Activated effector memory CD4-positive, alpha-beta T cell treated with Interleukin-2 at 50 U/mL for 16 hours (primary cell): ENCODE measurements at places on chromosomes 13 and 19.

- peak; percentile 40 for DNase-seq
These were observed 3.8 kb downstream of the ATP12A start for GRCh38 chr13:24683838-24684599.

- no peak for DNase-seq
These were observed 502.3 kb downstream of the KCTD12 start for GRCh38 chr13:76383676-76384461.

DNA sequence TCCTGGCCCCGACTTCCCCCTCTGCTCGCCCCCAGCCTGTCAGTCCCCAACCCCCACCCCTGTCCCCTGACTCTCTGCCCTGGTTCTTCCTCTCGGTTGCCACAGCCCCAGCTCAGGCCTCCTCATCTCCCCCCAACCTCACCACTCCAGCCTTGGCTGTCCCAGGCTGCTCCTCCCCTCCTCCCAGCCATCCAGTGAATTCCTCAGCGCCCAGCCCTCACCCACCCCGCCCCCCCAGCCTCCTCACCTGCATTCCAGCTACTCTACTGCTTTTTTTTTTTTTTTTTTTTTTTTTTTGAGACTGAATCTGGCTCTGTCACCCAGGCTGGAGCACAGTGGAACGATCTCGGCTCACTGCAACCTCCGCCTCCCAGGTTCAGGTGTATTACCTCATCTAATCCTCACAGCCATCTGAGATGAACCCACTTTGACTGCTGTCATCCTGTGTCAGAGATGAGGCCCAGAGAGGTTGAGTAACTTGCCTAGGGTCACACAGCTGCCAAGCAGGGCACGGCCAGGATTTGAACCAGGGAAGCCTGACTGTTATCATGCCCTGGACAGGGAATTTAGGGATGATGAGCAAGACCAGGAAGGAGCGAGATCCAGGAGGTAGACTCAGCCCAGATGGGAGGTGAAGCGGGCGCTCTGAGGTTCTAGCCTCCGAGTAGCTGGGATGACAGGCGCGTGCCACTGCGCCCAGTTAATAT is 2.6 kb downstream of the SULT2B1 start:
- DNase-seq, result no peak

- no peak for DNase-seq
These were observed 2.6 kb downstream of the LONP1 start for GRCh38 chr19:5717215-5717935.

- DNase-seq, result no peak
These were observed 82.3 kb downstream of the RAB20 start for GRCh38 chr13:110479215-110479545.

- DNase-seq, result peak; percentile 37
These were observed 11.3 kb downstream of the STAP2 start for GRCh38 chr19:4327252-4327876.

- no peak for DNase-seq
These were observed 6.3 kb downstream of the SPINT2 start for GRCh38 chr19:38270587-38271167.

- no peak for DNase-seq
These were observed 515.8 kb downstream of the SLITRK6 start for GRCh38 chr13:85283408-85283807.

GRCh38 chr19:42277821-42278451 is 8.9 kb downstream of the CIC start:
- DNase-seq, result no peak

GRCh38 chr19:31223740-31224534 is 125.3 kb downstream of the TSHZ3 start:
- no peak for DNase-seq

DNA sequence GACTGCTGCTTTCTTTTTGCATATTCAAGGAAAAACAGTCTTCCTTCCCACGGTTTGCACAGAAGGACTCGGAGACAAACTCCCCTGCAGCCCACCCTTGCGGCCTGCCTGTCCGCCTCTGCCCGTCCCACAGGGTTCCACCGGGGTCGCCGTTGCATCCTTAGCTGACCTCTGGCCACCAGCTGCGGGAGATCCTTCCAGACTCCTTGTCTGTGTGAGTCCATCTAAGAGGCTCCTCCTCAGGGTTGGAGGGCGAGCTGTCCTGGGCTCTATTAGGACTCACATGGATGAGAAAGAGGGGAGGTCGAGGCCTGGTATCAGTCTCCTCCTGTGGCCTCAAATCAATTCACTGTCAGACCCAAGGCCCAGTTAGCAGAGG is 39.2 kb downstream of the KLF2 start:
- DNase-seq, result no peak

GRCh38 chr19:4369109-4369887 is 25.9 kb downstream of the MPND start:
- DNase-seq, result peak; percentile 68

DNA sequence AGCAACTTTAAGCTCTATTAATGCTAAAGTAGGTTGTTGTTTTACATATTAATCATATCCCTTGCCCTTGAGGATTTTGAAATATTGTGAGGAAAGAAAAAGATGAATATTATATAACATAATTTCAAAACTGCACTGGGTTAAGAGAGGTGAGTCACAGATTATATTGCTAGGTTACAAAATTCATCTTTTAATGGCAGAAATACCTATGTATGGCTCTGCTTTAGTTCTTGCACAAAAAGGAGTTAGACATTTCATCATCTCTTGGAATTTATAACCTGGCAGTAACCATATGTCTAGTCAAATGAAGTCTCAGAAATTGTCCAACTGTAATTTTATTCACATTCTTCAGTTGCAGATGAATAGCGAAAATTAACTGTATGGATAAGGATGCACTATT is 2041.1 kb downstream of the OLFM4 start:
- no peak for DNase-seq

DNA sequence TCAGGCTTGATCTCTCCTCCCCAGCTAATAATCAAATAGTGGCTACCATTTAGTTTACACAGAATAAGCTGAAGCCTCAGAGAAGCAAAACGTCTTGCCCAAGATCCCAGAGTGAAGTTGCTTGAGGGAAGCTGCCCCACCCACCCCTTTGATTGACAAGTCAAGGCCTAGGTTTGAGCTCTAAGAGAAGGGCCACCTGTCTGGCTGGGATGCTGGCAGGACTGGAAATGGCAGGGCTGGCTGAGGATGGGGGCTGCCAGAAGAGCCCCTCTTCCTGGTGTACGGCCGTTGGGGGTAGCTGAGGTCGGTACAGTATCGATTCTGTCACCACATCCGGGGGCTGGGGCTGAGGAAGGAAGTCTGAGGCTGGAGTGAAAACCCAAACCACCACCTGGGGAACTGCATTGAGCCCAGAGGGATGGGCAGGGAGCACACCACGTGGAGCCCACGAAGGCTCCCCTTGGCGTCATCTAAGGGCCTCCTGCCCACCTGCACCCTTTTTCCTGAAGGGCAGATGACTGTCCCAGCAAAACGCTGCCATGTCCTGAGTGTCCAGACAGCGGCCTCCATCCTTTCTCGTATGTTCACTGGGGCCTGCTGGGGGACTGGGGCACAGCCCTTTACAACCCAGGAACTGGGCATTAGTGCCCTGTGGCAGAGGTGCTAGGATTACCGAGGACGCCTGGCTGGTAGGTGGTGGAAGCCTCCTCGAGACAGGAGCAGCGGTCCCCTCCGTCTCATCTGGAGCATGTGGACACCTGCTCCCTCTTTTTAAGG is 1.4 kb upstream of the PRKD2 start:
- DNase-seq, result peak; percentile 60

- no peak for DNase-seq
These were observed 8.1 kb downstream of the PAK4 start for GRCh38 chr19:39133431-39134270.

DNA sequence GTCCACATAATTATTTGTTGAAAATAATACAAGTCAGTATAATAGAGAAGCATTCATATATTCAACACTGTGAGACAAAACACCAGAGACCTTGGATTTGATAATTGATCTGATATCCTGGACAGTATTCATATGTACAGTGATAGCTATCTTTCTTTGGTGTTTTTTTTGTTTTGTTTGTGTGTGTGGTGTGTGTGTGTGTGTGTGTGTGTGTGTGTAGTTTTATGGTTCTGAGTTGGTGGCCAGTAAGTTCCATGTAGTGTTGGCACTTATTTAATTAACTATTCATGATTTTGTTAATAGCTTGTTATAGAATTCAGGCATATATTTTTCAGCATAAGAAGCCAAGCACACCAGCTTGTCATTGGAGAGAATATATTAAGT is 1.6 kb upstream of the ANGPTL6 start:
- DNase-seq, result no peak
